HAP-1 (cell line): ENCODE measurements at places on chromosomes 12 and 14.

DNA sequence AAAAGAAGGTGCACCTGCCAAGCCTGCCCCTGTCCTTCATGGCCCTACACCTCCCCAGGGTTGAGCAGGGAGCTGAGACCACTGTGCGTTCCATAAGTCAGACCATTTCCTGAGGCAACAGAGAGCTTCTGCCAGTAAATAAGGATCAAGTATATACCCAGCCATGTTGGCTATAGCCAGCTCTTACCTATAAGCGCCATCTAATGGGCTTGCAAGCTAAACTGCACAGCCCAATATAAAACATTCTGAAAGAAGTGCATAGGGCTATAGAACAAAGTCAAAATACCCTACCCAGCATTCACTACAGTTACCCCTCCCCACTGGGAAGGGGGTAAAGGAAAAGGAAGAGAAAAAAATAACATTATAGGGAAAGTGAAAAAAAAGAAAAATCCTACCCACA is 59.3 kb upstream of the SCAF11 start:
- no peak for DNase-seq

GRCh38 chr12:123659996-123660727 is 10.8 kb upstream of the TCTN2 start:
- DNase-seq: no peak

DNA sequence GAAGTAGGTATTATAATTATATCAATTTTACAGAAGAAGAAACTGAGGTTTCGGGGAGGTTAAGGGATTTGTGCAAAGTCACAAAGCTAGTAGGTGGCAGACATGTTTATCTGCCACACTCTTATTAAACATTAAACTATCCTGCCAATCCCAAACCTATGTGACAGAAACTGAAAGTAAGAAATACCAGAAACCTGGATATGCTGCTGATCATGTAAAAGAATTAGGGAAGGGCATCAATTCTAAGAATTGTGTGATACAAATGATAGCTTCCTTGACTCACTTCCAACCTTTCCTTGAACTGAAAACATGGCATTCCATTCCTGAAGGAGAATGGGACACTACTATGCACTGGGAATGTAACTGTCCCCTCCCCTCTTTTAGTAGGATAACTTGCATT is 16.9 kb downstream of the TAOK3 start:
- DNase-seq: no peak

DNA sequence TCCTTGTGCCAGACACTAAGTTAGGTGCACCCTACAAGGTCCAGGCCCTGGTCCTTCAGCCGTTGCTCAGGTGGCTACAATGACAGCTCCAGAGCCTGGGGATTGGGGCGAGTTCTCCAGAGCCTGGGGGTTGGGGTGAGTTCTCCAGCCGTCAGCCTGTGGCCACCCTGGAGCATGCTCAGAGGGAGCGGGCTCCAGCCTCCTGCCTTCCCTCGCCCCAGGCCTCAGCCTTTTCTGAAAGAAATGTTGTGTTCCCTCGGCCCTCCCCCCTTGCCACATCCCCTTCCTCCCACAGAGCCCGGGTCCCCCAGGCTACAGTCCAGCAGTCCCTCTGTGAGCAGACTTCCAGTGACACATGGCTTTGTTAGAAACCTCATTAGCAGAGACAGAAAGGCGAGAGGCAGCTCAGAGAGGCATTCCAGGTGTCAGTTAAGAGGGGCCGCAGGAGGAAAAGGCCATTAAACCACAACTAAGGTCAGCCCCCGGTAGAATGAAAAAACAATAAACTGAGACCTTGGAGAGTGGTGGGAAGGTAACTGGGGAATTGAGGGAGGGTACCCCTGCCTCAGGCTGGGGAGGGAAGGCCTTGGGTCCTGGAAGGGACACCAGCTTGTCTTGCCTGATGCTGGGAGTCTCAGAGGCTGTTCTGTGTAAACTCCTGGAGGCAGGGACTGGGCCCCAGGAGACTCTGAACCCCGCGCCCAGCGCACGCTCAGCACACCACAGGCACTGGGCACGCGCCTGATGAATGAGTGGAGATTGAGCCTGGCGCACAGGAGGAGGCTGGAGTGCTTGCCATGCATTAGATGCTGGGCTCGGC is 23.1 kb upstream of the COL2A1 start:
- DNase-seq: no peak

- no peak for DNase-seq
These were observed 175.2 kb downstream of the EPS8 start for GRCh38 chr12:15613981-15614380.

DNA sequence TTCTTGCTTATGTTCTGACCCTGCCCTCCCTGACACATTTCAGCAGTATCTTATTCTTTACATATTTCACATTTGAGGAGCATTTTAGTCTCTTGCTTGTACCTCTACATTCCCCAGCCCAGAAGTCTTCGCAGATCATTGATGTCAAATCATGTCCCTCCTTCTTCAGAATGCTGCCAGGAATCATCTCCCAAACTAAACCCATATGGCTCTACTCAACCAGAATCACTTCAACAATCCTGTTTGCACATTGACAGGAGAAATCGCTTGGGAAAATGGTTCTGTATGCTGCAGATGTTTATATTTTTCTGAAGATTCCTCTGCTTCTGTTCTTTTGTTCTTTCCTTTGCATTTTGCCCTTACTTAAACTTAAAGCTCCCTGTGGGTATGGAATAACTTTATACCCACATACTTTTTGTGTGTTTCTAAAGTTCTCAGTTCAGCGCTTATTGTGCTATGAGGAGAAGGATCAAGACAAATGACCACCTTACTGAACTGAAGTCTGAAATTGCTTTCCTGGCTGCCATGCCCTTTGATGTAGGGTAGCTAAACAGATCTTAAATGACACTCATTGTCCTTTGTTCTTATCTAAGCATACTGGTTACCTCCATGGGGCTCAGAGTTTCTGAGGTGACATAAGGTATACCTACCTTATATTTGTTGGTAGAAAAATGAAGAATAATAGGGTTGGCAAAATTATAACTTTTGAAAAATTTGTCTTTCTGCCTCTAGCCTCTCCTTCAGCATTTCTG is 134.6 kb downstream of the SLC25A21 start:
- no peak for DNase-seq

GRCh38 chr12:93177208-93178153 is 200.2 kb upstream of the NUDT4 start:
- DNase-seq: no peak

DNA sequence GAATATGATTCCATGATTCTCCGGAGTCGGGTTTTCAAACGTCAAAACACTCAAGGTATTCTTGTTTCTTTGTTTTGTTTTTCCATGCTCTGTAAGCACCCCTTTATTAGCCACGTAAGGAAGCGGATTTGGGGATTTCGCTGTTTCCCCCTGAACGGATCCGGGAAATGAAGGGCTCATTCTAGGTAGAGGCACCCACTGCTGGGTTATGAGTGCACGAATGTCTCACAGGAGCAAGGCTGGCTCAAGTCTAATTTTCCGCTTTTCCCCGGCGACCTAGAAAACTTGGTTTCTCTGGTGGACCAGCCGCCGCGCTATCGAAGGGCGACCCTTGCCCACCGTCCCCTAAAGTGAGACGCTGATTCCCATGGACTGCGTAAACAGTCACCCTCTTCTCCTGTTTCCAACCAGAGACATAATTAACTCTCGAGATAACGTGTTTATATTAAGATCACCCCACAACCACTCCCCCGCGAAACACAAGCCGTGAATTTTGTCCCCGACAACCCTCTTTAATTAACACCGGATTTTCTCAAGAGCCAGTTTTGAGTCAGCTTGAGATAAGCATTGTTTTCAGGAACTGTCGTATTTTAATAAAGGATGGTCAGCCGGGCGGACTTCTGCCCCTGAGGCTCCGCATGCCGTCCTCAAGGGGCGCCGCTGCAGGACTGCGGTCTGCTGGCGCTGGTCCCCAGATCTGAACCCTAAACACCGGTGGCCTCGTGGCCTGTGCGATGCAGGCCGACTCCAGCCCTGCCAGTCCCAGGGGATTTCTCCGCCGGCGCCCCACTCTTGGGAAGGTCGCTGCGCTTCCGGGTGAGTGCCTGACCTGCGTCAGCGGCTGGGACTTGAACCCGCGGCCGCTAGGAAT is 515 bp upstream of the ABCC9 start:
- no peak for DNase-seq
